AG04450 (cell line): ENCODE measurements at places on chromosomes 16 and 17.

- no peak for DNase-seq
Observed at GRCh38 chr16:66270333-66270927, 96.1 kb upstream of the CDH5 start.

DNA sequence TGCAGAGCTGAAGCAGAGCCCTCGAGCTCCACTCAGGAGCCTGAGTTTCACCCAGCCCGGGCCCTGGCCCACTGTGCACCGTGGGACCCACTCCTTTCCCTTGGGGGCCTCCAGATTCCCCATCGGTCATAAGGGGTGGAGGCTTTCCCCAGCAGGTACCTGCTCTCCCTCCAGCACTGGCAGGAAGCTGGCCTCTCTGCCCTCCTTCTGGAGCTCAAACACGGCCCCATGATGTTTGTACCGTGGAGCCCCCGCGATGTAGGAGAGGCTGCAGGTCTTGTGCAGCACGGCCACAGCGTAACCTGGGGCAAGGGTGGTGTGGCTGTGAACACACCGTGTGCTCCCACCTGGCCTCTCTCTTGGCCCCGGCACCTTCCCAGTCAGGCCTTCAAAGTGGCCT, 29.9 kb downstream of the HASPIN start:
- no peak for DNase-seq

DNA sequence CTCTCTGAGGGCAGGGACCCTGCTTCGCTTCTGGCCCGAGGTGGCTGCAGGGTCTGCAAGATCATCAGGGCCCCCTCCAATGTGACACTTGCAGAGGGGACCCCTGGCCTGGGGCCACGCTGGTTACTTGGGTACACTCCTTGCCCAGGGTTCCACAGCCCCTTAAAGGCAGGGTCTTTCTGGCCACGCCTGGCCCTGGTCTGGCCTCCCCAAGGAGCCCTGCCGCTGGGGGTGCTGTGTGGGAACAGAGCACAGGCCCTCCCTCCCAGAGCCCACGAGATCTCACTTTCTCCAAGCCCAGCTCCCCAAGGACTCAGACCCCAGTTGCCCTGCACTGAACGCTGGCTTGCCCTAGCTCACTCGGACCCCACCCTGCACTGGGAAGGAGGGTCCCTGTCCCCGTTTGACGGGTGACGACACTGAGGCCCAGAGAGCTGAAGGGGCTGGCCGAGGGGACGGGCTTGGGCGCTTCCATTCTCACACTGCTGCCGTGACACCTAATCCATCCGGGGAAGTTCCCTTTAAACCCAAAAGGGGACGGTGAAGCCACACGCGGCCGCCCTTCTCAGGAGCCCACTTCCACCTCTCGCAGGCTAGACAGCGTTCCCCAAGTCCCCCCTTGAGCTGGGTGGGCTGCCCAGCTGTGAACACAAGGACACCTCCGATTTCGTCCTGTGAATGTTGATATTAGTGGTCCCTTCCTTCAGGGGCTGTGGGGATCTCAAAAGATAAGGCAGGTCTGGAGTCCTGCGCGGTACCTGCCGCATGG, 26.9 kb upstream of the OSGIN1 start:
- DNase-seq: no peak

DNA sequence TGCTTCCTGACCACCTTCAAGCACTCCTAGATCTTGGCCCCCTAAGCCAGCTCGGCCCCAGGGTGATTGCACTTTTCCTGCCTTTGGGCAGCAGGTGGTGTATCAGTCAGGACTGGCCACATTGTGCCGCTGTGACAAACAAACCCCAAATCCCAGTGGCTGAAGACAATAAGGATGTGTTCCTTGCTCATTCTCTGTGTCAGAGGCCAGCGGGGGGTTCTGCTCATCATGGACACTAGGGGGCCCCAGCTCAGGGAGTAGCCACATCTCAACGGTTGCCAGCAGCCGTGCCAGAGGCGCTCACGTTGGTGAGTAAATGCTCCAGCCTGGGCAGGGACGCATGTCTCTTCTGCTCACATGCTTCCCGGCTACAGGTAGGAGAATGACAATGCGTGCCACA, 60.4 kb downstream of the ZDHHC7 start:
- no peak for DNase-seq

- DNase-seq: no peak
Observed at GRCh38 chr16:57680842-57681375, 12.8 kb downstream of the ADGRG3 start.

DNA sequence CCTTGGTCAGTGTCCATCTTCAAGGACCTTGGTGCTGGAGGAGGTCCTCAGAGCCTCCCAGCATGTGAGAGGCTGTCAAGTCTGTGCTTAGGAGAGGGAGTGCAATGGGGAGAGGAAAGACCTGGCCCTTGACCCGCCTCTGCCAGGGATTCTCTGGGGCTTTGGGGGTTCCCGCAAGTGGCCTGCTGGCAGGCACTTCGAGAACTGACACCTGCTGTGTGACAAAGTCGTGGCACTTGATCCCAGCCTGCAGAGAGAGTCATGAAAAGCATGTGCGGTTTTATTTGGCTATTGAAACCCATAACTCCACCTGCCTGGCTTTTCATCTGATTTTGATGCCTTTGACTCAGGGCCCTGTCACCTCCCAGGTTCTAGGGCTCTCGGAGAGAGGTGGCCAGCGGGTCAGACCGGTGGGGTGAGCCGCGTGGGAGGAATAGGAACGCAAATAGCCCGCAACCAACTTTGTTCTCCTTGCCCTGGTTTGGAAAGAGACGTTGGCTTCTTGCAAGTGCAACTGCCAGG, 42.8 kb upstream of the GSE1 start:
- DNase-seq: no peak

DNA sequence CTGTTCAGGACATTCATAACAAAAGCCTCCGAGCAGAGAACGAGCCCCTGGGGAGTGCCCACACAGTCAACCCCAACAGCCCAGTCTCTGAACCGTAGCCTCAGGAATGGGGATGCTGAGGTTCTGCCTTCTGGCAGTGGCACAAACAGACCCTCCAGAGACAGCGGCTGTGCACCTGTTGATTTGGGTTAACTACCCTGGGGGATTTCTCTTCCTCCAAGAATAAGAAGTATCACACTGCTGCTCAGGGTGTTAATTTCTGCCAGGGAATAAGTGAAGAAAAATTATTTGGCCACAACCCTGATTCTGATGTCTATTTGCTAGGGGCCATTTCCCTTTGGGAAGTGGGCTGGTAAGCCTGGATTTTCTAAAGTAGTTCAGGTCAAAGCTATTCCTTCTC, 51.0 kb upstream of the PIRT start:
- no peak for DNase-seq

GRCh38 chr16:8808009-8808408, 10.4 kb downstream of the PMM2 start:
- no peak for DNase-seq

- DNase-seq: no peak
Observed at GRCh38 chr17:34374457-34374856, 11.4 kb upstream of the CCL1 start.

DNA sequence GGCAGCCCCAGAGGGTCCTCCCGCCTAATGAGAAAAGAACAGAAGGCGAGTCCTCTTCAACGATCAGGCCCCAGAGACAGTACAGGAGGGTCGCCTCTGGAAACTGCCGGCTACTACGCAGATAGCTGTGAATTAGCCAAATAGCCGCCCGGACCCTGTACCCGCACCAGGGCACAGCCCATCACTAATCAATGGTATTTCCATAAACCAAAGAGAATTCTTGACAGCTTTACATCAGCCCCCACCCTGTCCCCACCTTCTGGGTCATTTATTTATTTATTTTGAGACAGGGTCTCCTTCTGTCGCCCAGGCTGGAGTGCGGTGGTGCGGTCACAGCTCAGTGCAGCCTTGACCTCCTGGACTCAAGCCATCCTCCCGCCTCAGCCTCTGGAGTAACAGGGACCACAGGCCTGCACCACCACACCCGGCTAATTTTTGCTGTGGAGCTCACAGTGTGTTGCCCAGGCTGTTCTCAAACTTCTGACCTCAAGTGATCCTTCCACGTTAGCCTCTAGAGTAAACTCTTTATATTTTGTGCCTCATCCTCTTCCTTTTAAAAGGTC, 805 bp upstream of the CLCN7 start:
- no peak for DNase-seq

DNA sequence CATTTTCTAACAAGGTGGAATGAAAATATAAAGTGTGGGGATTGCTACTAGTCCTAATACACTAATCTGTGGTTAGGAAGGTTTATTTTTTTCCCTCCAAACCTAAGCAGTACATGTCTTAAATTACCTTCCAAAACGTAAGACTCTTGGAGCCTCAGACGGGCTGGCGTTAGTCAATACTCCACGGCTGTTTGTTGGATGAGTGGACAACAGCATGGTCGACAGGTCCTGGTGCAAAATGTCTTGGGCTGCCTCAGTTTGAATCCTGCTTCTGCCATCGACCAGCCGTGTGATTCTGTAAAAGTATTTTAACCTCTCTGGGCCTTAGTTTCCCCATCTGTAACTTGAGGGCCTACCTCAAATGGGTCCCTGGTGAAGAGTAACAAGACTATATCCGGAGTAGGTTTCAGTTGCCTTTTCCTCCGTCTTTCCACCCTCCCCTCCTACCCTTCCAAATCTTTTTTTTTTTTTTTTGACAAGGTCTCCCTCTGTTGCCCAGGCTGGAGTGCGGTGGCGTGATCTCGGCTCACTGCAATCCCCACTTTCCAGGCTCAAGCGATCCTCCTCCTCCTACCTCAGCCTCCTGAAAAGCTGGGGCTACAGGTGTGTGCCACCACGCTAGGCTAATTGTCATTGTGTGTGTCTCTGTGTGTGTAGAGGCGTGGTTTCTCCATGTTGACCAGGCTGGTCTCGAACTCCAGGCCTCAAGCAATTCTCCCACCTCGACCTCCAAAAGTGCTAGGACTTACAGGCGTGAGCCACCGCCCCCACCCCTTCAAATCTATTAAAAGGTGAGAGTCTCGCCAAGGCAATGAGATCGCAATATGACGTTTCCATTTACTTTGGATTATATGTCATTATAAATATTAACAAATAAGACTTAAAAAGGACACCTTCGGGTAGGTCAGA, 5.8 kb downstream of the SCGB1C2 start:
- DNase-seq: no peak

DNA sequence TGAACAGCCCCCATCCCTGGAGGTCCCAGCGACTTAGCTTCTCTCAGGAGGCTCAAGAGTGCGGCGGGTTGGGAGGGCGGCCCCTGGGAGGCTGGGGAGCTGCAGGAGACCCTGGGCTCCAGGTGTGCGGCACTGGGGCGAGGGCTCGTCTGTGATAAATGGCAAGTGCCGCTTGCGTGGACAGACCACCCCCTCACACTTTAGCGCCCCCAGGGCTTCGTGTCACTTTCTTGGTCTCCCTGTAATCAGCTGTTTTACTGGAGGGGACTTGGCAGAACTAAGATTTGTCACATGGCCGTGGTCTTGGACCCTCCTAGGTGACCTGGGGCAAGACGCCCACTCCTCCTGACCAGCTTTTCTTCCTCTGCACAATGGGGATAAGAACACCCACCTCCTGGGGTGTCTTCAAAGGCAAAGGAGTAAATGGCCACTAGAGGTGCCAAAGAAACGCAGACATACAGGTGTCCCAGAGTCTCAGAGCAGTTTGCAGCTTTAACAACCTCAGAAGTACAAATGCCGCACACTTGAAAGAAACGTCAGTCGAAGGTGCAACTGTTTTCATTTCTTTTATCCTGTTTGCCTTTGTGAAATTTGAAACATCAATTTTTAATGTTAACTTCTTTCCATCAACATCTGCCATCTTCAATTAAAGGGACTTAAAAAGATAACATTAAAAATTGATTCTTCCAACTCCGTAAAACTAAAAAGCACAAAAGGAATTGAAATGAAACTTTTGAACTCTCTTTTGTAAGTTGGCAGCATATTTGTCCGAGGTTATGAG, 946 bp downstream of the OSGIN1 start:
- DNase-seq: no peak

DNA sequence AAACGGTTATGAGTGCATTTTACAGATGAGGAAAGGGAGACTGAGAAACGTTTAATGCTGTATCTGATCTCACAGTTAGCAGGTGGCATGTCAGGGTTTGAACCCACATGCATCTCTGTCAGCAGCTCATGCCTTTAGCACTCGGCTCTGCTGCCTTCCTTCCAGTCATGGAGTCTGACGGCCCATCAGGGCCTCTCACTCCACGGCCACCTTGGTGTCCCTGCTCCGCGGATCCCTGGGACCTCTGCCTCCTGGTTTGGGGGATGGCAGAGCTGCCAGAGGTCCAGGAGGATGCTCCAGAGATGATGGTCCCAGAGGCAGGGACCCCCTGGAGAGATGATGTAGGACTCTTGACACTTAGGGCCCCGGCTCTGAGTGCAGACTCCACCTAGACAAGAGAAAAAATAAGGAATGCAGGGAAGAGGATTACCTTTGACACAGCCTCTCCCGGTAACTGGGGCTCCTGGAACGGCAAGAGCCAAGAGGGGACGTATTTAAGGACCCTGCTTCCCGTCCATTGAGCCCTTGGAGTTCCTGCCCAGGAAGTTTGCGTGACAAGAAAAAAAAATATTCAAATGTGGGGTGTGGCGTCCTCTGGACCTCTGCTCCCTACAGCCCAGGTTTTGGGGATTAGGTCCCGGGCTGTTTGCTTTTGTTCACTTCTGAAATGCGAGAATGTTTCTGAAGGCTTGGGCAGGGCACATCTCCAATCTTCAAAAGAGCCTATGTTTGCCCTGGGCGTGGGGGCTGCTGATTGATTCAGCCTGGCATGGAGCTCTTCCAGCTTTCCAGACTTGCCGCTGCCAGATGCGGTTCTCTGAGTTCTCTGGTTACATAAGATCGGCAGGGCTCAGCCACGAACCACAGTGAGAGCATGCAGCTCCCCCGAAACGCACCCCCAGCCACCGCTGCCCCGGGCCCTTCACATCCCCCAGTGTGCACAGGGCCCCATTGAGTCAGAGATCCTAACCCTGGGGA, at the start of gene ALDH3A1:
ALDH3A1 (minus strand) TSS at position 470 of the 978 bp plus-strand sequence. CDS start 3,169 bp downstream, outside the sequence.
- DNase-seq: no peak

DNA sequence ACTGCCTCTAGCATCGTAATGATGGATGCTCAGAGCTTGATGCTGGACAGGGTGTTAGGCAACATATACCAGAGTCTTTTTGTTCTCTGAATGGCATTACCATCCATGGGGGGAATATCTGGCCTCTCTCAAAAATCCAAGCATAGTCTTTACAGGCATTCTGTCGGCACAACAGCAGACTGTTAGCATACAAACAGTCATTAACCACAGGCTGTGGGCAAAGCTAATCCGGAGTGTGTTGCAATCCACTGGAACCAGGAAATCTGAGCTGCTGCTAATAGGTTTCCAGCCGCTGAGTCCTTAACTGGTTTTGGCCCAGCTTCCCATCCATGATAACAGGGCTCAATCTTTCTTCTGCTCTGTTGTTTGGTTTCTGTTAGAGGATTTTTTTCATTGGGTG, 371.9 kb downstream of the HS3ST3B1 start:
- DNase-seq: no peak

- no peak for DNase-seq
Observed at GRCh38 chr16:11410376-11411058, 65.3 kb downstream of the RMI2 start.

DNA sequence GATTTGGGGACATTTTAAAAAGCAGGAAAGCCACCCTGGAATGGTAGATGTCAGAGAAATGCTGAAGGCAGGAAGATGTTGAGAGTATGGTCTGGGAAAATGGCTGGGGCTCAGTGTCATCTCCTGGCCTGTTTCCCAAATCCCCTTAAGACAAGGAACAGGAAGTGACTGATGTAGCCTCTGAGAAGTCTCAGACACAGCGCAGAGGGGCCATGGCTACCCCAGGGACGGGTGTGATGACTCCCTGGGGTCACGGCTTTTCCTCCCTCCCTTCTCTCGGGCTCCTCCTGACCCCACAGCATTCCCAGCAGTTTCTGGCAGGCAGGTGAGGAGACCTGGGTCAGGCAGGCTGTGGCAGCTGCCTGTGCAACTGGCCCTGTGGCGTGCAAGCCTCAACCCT, 45.4 kb downstream of the RAP1GAP2 start:
- no peak for DNase-seq

- no peak for DNase-seq
Observed at GRCh38 chr16:49696414-49697101, 159.4 kb downstream of the ZNF423 start.
